ENCODE measurements at places on chromosomes 4 and X.

DNA sequence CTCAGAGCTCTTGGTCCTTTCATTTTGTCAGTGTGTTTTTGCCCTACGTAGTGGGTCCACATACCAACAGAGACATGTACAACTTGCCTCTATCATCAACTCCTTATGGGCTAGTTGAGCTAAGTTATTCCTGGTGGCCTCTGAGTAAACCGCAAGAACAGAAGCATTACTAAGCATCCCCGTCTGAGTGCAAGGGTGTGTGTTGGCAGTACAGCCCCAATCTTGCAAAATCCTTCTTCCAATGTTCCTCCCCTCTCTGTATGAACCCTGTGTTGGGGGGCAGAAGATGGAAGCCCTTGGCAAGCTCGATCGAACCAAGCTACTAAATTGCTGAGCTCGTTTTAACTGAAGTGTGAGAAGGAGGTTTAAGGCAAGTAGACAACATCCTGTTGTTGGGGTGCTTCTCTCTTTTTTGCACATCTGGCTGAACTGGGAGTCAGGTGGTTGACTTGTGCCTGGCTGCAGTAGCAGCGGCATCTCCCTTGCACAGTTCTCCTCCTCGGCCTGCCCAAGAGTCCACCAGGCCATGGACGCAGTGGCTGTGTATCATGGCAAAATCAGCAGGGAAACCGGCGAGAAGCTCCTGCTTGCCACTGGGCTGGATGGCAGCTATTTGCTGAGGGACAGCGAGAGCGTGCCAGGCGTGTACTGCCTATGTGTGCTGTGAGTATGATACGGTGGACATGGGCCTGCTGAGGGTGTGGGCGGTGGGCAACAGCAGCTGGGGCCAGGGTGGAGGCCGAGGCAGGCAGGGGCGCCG lies at the start of gene SH2D1A:
TSS of gene SH2D1A (plus strand) at position 447 of the 760 bp plus-strand sequence. CDS start at position 527, 80 bp downstream.
- DNase-seq, result no peak

DNA sequence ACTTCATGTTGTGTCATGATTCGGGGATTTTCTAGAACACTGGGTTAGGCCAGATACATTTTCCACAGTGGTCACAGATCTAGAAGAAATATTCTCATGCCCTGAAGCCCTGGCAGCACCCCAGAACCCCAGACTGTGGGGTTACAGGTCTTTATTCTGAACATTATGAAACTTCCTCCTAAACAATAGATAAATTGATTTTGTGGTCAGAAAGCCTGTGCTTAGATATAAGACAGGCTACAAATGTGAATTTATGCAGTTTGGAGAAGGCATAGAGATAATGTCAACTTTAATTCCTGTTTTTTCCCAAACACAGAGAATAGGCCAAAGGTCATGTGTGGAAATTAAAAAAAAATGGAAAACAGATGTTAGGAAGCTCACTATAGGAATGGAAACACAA lies 492.9 kb downstream of the SPRY1 start:
- DNase-seq, result no peak

DNA sequence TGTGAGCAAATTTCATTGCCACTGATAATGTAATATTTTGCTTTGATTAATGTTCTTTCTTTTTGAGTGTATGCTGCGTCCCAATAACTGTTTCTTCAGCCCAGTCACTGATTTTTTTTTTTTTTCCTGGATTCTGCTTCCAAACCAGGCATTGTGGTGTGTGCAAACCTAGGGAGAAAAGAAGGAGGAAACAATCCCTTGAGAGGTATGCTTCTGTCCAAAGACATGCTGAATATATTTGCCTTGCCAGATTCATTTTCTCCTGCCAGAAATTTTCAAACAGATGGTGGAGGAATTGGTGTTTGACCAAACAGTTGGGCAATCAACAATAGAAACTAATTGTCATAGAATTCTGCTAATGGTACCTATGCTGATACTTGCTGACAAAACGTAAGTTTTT lies 753.6 kb downstream of the RPA4 start:
- no peak for DNase-seq

GRCh38 chr4:106365613-106366012 lies 3.0 kb downstream of the GIMD1 start:
- DNase-seq, result no peak

- no peak for DNase-seq
Measured at GRCh38 chrX:151984328-151984727, 9.9 kb upstream of the GABRE start.

Data from NCI-H1417 treated with DMSO at 0.1 percent for 48 hours (cell line).